SHP77 (cell line): ENCODE measurements at places on chromosomes 12 and 14.
A peak's percentile ranks its signal among the peaks of the same experiment; 100 is the strongest.

- no peak for DNase-seq
These were observed 2.6 kb downstream of the TAS2R14 start for GRCh38 chr12:10936506-10936905.

DNA sequence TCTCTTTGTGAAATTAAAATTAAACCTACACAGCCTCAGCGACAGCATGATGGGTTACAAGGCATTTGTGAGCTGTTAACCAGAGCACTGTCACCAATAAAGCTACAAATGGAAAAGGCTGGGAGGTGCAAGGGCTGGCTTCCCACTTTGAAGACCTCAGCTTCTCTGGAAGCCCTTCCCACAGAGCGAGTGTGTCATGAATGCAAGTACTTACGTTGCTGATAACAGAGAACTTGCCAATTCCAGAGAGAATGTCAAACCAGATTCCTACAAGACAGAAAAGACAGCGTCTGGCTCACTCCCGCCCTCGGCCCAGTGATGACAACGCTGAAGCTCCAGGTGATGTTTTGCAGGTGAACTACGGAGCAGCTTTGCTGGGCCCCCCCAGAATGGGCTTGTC, 145.8 kb downstream of the NTF3 start:
- no peak for DNase-seq

DNA sequence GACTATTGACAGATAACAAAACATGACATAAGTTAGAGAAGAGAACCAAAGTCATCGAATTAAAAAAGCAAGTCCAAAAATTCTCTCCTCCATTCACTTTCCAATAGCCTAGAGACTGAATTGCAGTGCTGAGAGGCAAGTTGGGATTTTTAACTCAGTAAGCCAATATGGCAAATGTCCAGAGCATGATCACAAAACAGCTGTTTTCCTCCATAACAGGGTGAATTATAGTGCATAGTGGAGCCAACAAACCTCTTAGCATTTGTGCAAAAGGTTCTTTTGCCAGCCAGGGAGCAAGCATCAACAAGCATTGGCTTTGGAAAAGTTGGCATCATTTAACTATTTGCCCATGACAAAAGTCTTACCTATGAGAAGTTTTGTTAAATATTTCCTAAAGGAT, 458.8 kb upstream of the NOVA1 start:
- DNase-seq: no peak

DNA sequence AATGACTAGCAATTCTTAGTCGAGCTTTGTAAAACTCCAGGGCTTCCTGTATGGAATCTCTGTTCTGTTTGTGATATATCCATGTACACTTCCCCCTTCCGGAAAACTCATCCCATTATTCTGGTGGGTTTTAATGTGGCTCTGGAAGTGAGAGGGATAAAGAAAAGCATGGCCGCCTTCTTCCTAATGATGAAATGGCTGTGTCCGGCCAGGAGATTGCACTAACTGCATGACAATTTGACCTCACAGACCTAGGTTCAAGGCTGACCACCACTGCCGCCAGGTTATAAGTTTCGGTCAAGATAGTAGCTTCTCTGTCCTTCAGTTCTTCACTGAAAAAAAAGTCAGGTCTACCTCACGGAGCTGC, 41.0 kb upstream of the NPAS3 start:
- DNase-seq: no peak

DNA sequence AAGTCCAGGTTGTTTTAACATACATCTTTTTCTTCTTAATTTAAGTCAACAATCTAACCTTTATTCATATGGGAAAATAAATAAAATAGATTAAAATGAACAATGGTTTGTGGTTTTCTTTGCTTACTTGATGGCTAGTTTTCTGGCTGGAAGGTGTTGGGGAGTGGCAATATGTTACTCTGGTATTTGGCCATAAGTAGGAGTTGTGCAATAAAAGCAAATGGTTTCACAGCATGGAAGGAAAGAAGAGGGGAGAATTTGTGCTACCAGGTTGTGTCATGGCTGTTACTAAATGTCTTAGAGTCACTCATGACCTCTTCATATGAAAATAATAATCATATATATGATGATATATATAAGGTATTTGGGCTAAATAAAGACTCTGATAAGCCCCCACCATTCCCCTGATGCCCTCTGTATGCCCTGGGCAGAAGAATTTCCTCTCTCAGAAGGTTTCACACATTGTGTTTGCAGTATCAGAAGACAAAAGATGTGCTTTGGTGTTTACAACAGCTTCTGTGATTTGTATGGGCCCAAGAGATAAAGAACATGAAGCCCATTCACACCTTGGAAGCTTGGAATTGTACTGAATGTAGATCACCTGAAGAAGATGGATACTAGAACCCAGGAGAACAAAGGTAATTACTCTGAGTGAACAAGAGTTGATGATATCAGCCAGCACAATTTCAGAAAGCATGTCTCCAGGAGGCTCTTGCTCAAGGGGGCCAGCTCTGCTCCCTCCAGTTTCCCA, 160.9 kb downstream of the ALG10B start:
- no peak for DNase-seq

DNA sequence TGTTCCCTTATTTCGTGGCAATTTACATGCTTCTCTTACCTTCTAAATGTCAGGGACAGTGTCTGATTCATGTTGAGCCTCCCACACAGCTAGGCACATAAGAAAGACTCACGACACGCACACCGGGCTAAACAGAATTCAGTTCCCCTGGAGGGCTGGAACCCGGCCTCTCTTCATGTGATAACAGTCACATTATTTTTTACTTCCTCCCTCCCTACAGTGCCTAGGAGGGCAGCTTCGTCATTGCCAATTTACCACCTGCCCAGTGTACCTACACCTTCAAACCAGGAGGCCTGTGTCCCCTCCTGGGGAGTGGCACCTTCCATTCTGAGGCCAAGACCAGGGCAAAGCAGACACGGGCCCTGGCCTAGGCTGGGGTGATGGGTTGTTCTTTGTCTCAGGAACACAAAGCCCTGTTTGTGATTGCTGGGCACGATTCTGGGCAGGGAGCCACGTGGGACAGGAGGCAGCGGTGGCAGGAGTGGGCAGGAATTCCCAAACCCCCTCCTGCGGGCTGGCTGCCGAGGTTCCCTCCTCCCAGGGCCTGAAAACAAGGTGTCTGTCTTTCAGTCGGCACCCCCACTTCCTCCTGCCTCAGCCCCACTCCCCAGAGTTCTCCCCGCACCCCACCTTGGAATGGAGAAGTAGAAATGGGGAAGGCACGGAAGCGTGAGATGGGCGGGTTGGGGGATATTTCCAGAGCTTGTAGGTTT, 6.8 kb upstream of the RASAL1 start:
- DNase-seq: no peak

DNA sequence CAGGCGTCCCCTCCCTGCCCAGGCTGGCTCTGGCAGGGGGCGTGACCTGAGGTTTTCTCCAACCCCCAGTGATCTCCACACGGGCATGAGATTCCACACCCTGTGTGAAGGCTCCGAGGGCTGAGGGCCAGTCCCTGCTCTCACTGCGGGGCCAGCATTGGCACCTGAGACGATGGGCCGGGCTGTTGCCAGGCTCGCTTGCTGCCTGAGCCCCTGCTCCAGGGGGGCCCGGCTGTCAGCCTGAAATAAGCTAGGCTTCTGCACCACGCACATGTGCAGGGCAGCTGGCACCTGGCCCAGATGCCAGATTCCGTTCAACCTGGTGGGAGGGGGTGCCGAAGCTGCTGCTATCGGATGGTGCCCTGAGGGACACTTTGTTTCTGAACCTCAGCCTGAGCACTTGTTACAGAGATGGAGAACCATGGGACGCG, 196.5 kb upstream of the PRMT8 start:
- no peak for DNase-seq

DNA sequence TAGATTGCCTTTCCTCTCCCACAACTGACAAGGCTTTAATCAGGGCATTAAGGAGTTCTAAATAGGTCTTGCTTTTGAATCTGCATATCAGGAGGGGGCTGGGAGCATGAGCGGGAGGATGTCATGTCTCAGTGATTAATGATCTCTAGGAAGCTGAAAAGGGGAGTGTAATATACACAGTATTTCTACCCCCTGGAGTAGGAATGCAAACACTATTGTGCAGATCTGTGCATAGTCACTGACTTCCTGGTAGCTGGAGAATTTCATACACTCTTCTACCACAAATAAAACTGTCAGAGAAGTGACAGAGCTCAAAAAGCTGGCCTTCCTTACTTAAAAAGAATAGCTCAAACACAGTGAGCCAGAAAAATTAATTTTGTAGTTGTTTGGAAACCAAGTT, 65.8 kb downstream of the RIC8B start:
- DNase-seq: peak; percentile 56

GRCh38 chr12:52125476-52125900, 46.0 kb downstream of the SMIM41 start:
- DNase-seq: peak; percentile 35

DNA sequence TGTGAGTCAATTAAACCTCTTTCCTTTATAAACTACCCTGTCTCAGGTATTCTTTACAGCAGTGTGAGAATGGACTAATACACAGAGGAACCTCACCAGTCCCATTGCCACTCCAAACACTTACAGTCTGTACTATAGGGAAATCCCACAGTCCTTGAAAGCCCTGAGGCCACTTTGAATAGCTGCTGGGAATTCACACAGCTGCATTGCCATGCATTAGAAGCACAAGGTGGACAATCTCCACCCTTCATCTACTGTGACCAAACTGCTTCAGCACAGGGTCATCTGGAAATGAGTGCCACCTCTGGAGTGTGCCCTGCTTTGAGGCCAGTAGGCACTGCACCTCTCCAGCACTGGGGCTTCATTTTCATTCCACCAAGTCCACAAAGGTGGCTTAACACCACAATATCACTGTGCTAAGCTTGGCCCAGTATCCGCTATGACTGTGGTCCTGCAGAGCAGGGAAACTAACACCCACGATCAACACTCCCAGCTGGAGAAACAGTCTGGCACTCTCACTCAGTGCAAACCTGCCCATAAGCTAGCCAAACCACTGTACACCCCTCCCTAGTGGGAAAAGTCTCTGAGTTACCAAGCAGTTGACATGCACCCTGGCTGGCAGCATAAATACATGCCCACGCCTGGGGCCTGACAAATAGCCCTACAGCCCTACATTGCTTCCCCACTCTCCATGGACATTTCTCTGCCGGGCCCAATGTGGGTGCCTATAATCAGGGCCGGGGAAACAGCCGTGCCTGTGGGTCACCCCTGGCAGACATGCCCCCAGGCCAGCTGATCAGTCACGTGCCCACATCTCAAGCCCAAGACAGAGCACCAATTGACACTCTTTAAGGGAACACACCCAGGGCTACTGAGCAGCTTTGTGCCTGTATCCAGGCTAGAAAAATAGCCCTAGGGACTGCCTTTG, 294.3 kb upstream of the MGAT4C start:
- no peak for DNase-seq

GRCh38 chr14:73189651-73190050, 47.7 kb upstream of the PAPLN start:
- no peak for DNase-seq

DNA sequence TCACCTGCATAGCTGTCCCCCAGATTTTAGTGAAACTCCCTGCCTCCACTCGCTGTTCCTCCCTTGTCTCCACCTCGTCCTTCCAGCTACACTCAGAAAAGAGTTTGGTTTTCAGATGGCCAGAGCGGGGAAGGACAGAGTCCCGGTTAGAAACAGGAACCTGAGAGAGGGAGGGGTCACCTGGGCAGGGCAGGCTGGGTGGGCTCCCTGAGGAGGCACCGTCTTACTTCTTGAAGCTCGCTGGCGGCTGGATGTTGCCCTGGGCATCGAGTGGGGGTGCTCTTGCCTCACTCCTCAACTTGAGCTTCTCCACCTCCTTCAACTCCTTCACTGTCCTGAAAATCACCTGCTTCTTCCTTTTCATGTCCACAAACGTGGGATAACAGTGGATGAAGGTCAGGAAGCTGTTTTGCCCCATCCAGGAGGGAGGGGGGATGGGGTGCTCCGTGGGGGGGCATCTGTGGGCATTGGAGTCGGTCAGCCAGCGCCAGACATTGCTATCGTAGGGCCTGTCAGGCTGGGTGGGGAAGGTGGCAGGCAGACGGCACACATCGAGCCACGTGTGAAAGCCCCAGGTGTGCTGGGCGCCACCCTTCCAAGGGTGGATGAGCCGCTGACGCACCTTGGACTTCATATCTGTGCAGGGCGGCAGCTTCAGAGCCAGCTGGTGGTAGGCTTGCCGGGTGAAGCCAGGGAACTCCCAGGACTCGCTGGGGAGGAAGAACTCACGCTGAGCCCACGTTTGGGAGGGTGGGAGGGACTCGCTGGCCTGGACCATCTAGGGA, 2.0 kb downstream of the TEX52 start:
- DNase-seq: no peak

GRCh38 chr14:22475381-22475780, 113.6 kb downstream of the DAD1 start:
- DNase-seq: no peak

DNA sequence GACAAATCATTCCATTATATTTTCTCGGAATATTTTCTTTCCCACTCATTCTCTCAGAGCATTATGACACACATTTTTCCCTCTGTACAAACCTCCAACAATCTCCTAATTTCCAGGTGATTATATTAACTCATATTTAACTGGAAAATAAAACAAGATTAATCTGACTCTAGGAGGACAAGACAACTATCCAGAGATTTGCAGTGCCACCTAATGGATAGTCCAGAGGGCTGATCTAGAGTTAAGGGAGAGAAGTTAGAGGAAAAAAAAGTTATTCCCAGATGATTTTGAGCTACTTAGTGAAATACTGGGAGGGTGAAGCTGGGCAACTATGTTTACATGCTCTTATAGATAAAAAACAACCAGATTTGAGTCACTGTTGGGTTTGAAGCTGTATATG, 161.7 kb downstream of the ALX1 start:
- DNase-seq: peak; percentile 22

GRCh38 chr12:108214486-108214885, 85.4 kb downstream of the WSCD2 start:
- no peak for DNase-seq

GRCh38 chr14:68473794-68474193, 319.1 kb downstream of the ZFP36L1 start:
- DNase-seq: no peak

- DNase-seq: no peak
These were observed 400.1 kb downstream of the APAF1 start for GRCh38 chr12:99045158-99045557.

- peak; percentile 63 for DNase-seq
These were observed 3.6 kb downstream of the TNS2 start for GRCh38 chr12:53053218-53054111.

- no peak for DNase-seq
These were observed 366.1 kb upstream of the TMPO start for GRCh38 chr12:98149270-98149669.

- no peak for DNase-seq
These were observed 55.5 kb downstream of the PPP2R5E start for GRCh38 chr14:63487724-63488123.
